Activated naive CD8-positive, alpha-beta T cell treated with anti-CD3 and anti-CD28 coated beads for 36 hours (primary cell): ENCODE measurements at places on chromosomes 3 and 15. TPM values are rescaled to one million over a fixed set of nuclear protein-coding genes. Genes with fewer than 3 reads are reported as not detected.
A peak's percentile ranks its signal among the peaks of the same experiment; 100 is the strongest.

DNA sequence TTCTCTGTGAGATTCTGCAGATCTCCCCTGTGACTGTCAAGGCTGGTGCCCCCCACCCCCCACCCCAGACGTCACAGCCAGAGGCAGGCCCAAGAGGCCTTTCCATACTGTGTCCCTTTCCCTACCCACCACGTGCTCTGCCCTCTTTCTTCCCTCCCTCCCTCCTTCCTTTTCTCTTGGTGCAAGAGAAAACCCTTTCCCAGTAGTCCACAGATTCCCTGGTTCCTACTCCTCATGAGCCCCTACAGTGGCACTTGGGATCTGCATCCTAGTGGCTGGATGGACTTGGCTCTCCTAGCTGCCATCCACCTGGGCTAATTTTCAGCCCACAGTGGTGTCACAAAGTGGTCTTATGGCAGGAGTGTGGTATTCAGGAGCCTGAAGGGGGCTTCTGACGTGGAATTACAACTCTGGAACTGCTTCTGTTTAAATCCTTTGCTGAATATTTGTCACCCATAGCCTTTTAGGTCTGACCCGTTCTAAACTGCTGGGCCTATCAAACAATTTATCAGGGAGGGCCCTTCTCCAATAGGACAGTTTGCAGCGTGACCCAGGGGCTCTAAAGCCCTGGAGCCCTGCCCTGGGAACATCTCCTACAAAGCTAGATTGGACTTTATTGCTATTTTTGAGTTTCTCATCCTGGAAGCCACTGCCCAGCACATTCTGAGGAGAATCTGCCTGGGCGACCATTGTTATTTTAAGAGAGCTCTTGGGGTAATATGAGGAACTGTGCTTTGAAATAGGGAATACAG lies 35.3 kb downstream of the KLF13 start:
- peaks cover 95% of the 10 kb centered on the region for H3K4me1 ChIP-seq
- H3K36me3 ChIP-seq, result peaks cover 33% of the 10 kb centered on the region
- peak overlapping the region; percentile 81 for H3K4me3 ChIP-seq
- peak overlapping the region; percentile 99 for H3K27ac ChIP-seq
- no peaks in the 10 kb centered on the region for H3K27me3 ChIP-seq

GRCh38 chr3:113825090-113825489 lies 13.5 kb upstream of the GRAMD1C start:
- H3K36me3 ChIP-seq, result no peaks in the 10 kb centered on the region
- no peak for DNase-seq
- no peaks in the 10 kb centered on the region for H3K4me1 ChIP-seq
- H3K27me3 ChIP-seq, result no peaks in the 10 kb centered on the region
- no peak overlapping the region for H3K4me3 ChIP-seq
- no peak overlapping the region for H3K27ac ChIP-seq

GRCh38 chr3:161275919-161276318 lies 54.8 kb downstream of the NMD3 start:
- no peak overlapping the region for H3K27ac ChIP-seq
- no peaks in the 10 kb centered on the region for H3K4me1 ChIP-seq
- DNase-seq, result no peak
- H3K27me3 ChIP-seq, result no peaks in the 10 kb centered on the region
- peaks cover 39% of the 10 kb centered on the region for H3K36me3 ChIP-seq

DNA sequence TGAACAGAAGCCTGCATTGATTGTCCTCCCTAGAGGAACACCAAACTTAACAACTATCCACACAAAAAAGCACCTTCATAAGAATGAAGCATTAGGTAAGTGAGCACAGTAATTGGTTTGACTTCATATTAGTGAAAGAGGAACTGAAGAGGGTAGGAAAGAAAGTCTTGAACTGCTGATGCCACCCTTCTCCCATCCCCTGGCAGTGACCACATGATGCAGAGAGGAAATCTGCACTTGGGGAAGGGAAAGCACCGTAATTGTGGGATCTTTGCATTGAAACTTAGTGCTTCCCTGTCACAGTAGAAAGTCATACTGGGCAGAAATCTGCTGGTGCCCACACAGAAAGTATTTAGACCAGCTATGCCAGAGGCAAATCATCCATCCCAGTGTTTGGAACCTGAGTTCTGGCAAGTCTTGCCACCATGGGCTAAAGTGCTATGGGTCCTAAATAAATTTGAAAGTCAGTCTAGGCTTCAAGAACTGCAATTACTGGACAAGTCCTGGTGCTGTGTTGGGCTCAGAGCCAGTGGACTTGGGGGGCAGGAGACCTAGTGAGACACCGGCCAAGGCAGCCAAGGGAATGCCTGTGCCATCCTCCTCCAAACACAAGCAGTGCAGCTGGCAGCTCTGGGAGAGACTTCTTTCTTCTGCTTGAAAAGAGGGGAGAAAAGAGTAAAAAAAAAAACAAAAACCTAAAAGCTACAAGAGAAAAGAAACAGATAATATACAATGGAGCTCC lies 63.6 kb downstream of the SLC15A2 start:
- H3K36me3 ChIP-seq, result peaks cover 4% of the 10 kb centered on the region
- no peak overlapping the region for H3K27ac ChIP-seq
- no peak overlapping the region for H3K4me3 ChIP-seq
- H3K4me1 ChIP-seq, result no peaks in the 10 kb centered on the region
- H3K27me3 ChIP-seq, result no peaks in the 10 kb centered on the region

GRCh38 chr3:185152410-185153170 lies at the start of gene C3orf70:
C3orf70 (minus strand) TSS chr3:185153060; CDS start chr3:185152823, 237 bp downstream.
- H3K4me1 ChIP-seq, result peaks cover 5% of the 10 kb centered on the region
- H3K36me3 ChIP-seq, result no peaks in the 10 kb centered on the region
- peak; percentile 36 for DNase-seq
- peaks cover 46% of the 10 kb centered on the region for H3K27me3 ChIP-seq
- H3K27ac ChIP-seq, result peak within 1 kb of the TSS; percentile 34
- H3K4me3 ChIP-seq, result peak within 1 kb of the TSS; percentile 69

- no peaks in the 10 kb centered on the region for H3K27me3 ChIP-seq
- peaks cover 15% of the 10 kb centered on the region for H3K4me1 ChIP-seq
- no peak overlapping the region for H3K27ac ChIP-seq
- no peak overlapping the region for H3K4me3 ChIP-seq
Observed at GRCh38 chr15:82966671-82967071, 14.2 kb upstream of the HOMER2 start.

GRCh38 chr3:126850370-126851085 lies 132.4 kb upstream of the PLXNA1 start:
- H3K36me3 ChIP-seq, result peaks cover 4% of the 10 kb centered on the region
- H3K27me3 ChIP-seq, result no peaks in the 10 kb centered on the region
- H3K4me1 ChIP-seq, result no peaks in the 10 kb centered on the region
- H3K4me3 ChIP-seq, result no peak overlapping the region

Gene C15orf62
- 0.50 TPM for total RNA-seq
